ENCODE measurements at places on chromosomes 11 and 22.

- no peak for DNase-seq
Measured at GRCh38 chr11:113572136-113572735, 97.0 kb upstream of the DRD2 start.

DNA sequence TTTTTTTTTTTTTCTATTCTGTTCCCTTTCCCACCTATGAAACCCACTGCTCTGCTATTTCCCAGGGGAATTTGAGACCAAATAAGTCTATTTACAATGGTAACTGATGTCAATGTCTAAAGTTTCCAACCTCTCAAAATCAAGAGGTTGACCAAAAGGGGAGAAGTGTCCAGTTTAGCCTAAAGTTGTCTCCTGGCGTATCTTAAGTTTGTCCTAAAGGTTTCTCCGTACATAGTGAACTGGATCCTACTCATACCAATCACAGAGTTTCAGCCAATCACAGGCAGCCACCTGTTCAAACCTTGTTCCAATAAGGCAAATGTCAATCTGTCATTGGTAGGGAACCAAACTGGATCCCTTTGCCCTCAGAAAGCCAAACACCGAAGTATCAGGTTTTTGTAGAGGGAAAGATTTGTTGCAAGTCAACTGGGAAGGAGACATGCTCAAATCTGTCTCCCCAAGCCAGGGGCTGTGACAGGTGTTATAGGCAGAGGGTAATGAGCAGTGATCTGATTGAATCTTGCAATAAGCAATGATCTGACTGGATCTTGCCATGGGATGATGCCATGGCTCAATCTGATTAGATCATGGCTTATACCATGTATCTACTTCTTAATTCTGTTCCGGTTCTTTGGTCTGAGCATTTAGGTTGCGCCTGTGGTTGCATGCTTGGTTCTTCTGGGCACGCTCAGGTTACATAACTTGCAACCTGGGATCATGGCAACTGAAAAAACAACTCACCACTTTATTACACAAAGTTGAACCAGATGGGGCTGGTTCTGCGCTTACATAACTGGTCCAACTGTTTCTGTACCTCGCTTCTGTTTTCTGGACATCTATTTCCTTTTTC, 1.1 kb upstream of the VPS37C start:
- peak; percentile 32 for DNase-seq

GRCh38 chr11:124674168-124674517, 439 bp downstream of the SPA17 start:
- no peak for DNase-seq

GRCh38 chr11:36186340-36187175, 102.7 kb downstream of the COMMD9 start:
- DNase-seq, result peak; percentile 86

GRCh38 chr22:48356731-48357130, 1470.9 kb downstream of the BRD1 start:
- DNase-seq, result no peak
